Cerebellum (tissue), 4 donors: ENCODE measurements at places on chromosomes 1 and 21. TPM values are rescaled to one million over a fixed set of nuclear protein-coding genes. Genes with fewer than 3 reads are reported as not detected.

DNA sequence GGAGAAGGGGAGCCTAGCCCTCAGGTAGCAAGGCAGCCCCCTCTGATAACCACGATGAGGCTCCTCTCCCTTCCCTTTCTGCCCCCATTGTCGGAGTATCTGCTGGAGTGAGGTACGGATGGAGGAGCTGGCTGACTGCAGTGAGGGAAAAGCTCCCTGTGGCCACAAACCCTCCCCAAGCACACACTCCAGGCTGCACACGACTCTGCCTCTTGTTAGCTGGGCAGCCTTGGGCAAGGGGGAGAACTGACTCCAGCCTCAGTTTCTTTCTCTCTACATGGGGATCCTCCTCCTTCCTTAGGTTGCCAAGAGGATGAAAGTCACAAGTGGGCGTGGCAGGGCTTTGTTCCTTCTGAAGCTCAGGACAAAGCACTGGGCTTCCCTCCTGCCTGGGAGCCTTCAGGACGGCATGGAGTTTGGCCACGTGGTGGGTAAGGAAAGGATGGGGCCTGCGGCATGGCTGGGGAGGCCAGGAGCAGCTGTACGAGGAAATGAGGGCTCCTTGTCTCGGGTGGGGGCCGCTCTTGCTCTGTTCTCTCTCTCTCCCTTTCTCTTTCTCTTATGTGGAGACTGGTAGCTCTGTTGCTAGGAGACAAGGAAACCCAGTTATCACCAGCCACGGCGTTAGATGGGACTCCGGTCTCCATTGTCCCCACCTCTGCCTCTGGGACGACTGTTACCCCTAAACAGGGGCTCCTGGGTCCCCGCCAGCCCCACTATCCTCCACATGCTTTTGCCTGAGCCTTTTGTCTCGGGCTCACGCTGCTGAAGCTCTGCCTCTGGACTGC lies 39.7 kb downstream of the LRP8 start:
- DNase-seq = no peak

GRCh38 chr1:44526295-44527073 lies 121.4 kb downstream of the RNF220 start:
- DNase-seq = no peak

DNA sequence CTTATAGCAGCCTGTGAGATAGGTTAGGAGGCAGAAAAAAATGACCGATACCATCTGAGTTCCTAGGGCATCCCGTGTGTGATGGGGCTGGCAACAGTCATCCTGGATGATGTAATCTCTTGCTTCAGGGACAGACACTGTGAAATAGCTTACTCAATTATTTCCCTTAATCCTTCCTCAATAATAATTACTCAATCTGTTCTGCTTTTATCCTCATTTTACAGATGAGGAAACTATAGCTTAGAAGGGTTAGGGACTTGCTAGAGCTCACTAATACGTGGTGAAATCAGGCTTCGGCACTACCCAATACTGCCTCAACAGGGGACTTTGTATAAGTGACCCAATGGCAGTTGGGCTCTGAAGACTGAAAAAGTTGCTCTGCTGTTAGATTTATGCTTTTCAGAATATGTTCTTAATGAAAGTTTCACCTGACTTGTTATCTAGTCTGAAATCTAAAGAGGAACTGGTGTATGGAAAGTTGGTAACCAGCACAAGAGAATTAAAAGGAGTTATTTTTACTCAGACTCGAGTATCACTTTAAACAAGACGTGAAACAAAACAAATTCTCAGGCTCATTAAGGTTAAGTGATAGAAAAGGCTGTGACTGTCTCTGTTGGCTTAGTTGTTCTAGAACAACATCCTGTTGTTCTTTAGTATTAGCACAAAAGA lies 14.4 kb downstream of the CD55 start:
- DNase-seq = no peak

- DNase-seq = no peak
These were observed 53.0 kb upstream of the DESI2 start for GRCh38 chr1:244599937-244600350.

DNA sequence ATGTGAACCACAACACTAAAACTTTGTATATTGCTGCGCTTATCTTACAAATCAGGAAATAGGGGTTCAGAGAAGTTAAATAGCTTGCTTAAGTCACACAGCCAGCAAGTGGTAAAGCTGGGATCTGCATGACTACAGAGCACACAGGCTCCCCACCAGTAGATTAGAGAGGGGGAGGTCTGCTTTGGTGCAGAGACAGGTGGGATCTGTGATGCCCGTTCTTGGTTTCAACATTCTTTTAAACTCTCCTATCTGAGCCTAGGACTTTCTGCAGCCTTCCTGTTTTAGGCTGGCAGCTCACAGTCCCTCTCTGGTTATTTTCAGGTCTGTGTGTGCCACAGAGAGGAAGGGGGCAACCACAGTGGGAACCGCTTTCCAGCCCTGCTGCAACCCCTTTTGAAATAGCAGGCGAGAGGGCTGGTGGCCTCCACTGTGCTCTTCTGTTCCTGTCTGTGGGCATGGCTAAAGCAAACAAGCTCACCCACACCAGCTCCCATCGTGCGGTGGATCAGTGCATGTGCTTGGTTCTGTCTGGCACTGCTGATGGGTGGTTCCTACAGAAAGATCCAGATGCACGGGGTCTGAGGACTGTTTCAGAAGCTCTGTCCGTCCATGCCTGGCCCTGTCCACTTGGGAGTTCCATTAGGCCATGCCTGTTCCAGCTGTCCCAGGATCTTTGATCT lies 1.7 kb upstream of the IL6R start:
- no peak for DNase-seq

DNA sequence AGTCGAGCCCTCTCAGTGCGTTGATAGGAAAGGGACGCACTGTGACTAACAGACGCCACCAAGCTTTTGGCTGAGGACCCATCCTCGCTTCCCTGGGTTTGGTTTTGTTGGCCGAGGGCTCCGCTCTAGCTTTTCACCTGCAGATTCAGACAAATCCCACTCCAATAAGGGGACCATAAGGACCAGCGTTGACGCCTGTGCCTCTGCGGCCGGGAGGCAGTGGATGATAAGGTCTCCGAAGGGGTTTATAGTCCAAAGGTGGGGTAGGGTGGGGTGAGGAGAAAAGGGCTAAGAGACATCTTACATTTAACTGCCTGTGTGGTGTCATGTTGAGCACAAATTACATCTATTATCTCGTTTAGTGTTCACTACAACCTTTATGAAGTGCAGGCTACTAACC lies 760 bp downstream of the PEX14 start:
- no peak for DNase-seq

GRCh38 chr1:236868625-236869467 lies 73.8 kb downstream of the MTR start:
- no peak for DNase-seq

DNA sequence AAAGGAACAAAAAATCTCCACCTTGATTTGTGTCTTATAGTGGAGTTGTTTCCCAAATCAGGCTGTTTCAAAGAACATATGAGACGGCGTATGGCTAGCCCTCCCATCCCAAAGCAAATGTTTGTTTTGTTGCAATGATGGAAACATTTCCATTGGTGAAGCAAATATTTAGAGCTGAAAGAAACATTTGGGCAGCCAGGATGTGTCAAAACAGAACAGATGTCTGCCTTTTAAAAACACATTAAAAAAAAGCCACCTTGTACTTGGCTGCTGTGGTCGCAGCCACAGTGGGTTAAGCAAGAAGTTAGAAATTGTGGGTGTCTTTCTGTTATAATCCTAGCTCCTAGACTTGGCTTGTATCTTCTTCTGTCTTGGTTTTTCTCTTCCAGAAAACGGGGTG lies 116.3 kb downstream of the PEX14 start:
- no peak for DNase-seq

GRCh38 chr1:112255080-112255479 lies 140.9 kb upstream of the CTTNBP2NL start:
- no peak for DNase-seq

S100A9 gene
- 9.0 TPM for total RNA-seq

SDC3 gene
- 79.0 TPM for total RNA-seq
